Activated CD4-positive, alpha-beta T cell treated with anti-CD3 and anti-CD28 coated beads for 4 hours (primary cell): ENCODE measurements at places on chromosomes 12 and 14.

- DNase-seq: no peak
These were observed 109.8 kb upstream of the FUT8 start for GRCh38 chr14:65302571-65303189.

- no peak for DNase-seq
These were observed 21.1 kb downstream of the BTBD6 start for GRCh38 chr14:105269405-105269804.

DNA sequence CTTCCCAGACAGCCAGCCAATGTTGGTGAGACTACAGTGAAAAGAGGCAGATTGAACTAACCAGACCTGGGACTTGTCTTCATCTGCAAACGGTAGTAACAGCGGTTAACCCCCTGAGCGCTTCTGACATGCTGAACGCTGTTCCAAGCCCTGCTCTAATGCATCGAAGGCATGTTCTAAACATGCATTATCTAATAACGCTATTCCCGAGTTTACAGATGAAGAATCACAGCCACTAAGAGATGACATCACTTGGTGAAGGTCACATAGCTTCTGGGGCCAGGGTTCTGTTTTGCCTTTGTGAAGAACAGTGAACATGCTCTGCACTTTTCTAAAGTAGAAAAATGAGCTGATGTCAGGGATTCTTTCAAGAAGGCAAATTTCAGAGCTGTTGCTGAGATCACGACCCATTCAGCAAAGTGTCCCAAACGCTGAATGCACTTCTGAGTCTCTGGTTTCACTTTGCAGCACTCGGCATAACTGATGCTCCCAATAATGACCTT, 56.0 kb downstream of the FOS start:
- DNase-seq: peak; percentile 3

GRCh38 chr12:111193067-111193466, 175.8 kb downstream of the PHETA1 start:
- DNase-seq: no peak

- DNase-seq: no peak
These were observed 16.1 kb downstream of the ACSM4 start for GRCh38 chr12:7319930-7320329.
